ENCODE measurements at places on chromosomes 4 and X.

DNA sequence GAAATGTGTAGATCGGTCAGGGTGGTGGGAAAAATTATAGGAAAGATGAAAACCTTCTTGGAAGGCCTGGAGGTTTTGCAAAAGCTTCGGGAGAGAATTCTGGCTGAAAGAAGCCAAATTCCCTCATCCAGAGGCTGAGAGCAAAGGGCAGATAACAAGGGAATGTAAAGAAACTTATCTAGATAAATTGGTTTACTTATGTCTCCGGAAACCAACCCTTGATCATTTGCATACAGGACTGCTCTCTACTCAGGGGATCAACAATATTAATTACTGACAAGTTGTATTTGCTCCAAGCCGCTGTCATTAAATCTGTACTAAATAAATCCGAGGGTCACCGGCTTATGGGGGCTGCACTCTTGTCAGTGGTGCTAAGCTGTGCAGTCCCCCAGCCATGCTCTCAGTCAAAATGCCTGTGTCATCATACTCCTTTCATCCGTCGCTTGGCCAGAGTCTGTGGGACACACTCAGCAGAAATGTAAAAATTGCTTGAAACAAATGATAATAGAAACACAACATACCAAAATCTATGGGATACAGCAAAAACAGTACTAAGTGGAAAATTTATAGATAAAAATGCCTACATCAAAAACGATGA is 715.7 kb downstream of the KCTD8 start:
- DNase-seq, result no peak

GRCh38 chrX:11967986-11968869 is 170.0 kb upstream of the FRMPD4 start:
- DNase-seq, result no peak

DNA sequence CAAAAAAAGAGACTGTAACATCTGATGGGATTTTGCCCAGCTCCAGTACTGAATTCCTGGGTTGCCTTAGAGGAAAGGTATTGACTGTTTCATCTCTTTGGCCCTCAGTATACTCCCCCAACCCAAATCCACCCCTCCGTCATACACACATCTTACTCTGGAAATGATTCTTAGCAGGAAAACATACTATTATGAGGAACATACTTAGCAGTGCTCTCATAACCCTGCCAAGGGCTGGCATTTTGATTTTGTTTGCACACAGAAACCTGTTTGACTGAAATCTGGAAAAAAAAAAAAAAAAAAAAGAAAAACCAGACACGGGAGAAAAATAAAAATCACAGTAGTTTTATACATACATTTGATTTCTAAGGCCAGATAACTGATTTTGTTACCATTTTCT is 19.4 kb upstream of the AR start:
- DNase-seq, result no peak

DNA sequence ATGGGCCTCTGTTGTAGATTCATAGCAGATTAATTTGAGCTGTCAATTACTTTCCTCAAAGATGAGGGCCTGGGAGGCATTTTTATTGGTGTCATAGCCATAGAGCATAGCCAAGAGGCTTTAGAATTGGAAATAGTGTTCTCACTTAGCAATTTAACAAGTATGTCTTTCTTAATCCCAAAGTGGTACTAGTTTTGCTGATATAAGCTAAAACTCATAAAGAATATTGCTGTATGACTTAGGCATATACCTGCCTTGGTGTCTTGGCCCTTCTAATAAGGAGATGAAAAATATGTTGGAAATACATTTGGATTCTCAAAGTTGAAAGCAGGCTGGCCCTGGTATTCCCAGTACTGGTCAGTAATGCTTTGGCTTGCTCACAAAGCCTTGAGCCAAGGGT is 221.5 kb upstream of the CXCL13 start:
- DNase-seq, result no peak
